ENCODE measurements at places on chromosomes 5 and 9.

DNA sequence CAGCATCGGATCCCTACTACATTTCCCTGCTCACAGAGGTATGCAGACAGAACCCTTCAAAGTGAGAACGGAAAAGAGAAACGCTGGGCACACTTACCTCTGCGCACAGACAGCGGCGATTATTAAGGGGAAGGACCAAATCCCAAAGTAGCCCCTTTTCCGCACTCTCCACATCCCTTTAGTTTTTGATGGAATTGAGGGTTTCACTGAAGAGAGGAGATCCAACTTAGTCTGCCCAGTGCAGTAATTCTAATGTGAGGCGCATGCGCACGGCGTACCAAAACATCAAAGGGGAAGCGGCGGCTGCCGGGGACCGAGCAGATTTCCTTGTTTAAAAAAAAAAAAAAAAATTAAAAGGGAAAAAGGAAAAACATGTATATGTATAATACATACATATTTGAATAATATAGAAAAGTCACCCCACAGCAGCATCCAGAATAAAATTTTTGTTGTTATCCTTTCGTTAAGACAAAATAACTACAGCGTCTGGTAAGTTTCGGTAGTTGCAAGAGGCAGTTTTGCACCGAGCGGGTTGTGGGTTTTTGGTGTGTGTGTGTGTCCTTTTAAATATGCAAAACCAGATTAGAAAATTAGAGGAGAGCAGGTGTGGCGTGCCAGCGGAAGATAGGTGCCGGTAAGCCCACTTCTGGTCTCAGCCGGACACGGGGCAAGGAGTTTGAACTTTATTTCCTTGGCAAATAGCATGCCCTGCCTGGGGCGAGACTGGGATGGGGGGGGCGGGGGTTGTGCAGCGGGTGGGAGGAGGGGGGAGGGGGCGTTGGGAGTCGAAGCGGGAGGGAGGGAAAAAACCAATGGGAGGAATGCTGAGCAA, at the start of gene GABRB2:
Gene GABRB2, minus strand, starts transcription at position 256 of the 832 bp plus-strand sequence. Its CDS starts 82 bp downstream, at position 174.
- no peak for DNase-seq

GRCh38 chr9:134418354-134418753, 92.1 kb downstream of the RXRA start:
- no peak for DNase-seq

DNA sequence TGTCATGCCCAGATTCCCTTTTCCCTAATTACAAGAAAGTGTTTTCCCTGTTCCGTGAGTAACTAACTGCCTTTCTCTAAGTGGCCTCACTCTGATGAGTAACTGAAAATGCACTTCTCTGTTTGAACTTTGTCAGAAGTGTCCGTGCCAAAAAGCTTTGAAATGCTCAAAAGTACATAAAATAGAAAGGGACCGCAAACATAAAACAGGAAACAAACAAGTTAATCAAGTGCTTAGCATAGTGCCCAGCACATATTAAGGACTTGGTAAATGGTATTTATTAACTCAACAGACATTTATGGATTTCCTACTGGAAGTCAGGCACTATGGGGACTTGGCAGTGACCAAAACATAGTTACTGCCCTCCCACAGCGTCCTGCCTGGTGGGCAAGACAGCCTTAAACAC, 22.3 kb downstream of the AQP3 start:
- DNase-seq: no peak

- DNase-seq: no peak
Measured at GRCh38 chr5:39231705-39232525, 12.6 kb upstream of the FYB1 start.

DNA sequence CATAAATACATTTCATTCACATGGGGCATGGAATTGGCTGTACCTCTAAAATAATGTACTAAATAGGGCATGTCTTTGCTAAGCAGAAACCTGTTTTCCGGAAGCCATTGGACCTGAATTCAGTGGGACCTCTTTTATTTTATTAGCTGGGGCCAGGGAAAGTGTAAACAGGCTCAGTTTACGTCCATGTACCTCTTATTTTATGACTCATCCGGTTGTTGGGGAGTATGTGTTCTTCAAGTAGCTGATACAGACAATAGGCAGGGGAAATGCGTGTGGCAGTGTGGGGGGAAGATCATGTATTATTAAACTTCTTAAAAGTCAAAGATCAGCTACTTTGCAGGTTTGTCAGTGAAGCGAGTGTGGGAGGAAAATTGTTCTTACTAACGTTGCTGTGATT, 1.4 kb upstream of the GDNF start:
- no peak for DNase-seq

- DNase-seq: no peak
Measured at GRCh38 chr5:36596247-36596646, 10.2 kb upstream of the SLC1A3 start.

DNA sequence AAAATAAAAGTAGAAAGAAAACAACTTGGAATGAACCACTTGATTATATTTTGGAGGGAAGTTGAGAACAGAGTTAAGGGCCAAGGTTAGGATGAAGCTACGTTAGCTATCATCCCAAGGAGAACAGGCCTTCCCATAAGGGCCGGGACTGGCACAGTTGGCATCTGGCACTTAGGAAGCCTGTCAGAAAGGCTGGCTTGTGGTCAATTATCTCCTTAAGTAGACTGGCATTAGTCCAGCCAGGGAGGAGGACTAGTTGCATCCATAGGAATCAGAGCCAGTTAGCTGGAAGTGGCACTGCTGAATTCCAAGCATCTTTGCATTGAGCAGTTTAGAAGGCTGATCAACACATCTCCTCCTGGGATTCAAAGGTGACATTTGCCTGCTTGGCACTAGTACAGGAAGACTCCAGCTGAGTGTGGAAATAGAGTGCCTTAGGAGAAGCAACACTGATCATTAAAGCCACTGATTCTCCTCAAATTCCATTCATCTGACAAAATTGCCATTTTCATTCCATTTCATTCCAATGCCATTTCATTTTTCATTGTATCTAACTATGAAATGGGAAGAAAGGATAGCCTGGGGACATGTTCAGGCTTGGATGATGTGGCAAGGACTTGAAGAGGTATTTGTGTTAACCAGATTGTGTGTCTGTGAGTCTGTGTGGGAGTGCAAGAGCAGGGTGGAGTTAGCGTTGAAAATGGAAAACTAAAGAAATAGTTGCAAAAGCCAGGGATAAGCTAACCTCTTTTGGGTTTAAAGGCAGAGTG, 5.5 kb downstream of the FOXB2 start:
- no peak for DNase-seq

DNA sequence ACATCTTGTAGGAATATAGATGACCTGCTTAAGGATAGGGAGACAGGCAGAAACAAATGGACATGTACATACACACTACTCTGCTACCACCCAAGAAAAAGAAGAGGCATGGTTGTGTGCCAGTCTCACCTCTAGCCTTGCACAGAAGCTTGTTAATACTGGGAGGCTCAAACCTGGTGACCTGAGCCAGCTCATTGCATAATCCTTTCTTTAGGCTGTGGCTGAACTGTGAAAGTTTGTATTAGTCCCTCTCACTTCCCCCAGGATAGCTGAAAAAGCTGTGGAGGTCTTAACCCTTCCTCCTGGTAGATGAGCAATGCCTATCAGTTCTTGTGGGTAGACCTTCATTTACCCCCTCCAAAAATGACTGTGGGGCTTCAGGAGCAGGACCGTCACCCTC, 28.7 kb downstream of the TPD52L3 start:
- DNase-seq: no peak

GRCh38 chr9:38017149-38017884, 51.7 kb downstream of the SHB start:
- DNase-seq: no peak

- DNase-seq: no peak
Measured at GRCh38 chr5:134581241-134581981, 51.2 kb downstream of the SAR1B start.

- DNase-seq: peak; percentile 15
Measured at GRCh38 chr9:129944506-129945116, 98.4 kb downstream of the FNBP1 start.

DNA sequence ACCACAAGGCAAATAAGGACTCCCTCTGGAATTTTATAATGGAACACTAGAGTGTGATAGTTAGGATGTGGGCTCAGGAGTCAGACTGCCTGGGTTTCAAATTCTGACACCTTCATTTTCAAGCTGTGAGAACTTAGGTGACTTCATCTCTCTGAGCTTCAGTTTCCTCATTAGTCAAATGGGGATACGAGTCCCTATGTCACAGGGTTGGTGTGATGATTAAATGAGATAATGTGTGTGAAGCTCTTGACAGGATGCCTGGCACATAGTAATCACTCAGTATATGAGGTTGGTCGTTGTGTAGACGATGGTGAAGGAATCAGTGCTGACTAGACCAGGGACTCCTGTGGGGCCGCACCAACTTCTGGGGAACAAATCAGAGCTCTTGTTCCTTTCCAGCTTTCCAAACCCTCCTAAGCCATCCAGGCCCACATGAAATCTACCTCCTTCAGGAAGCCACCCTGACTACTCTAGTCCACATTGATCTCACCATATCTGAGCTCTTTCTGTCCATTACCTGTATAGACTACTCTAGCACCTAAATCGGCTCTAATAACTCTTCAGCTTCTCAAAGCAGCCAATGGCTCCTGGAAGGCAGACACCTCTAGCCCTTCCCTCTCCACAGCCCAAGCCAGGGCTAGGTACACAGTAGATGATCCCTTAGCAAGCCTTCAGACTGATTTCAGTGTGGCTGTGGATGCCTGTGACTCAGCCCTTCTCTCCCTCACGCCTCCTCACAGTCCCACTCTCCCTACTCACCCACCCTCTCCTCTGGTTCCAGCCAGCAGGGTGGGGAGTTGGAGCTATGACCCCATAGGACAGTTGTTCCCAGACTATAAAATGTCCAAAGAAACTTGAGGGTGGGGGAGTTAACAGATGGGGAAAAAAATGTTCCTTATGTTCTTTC, 2.5 kb upstream of the TCF7 start:
- DNase-seq: no peak

DNA sequence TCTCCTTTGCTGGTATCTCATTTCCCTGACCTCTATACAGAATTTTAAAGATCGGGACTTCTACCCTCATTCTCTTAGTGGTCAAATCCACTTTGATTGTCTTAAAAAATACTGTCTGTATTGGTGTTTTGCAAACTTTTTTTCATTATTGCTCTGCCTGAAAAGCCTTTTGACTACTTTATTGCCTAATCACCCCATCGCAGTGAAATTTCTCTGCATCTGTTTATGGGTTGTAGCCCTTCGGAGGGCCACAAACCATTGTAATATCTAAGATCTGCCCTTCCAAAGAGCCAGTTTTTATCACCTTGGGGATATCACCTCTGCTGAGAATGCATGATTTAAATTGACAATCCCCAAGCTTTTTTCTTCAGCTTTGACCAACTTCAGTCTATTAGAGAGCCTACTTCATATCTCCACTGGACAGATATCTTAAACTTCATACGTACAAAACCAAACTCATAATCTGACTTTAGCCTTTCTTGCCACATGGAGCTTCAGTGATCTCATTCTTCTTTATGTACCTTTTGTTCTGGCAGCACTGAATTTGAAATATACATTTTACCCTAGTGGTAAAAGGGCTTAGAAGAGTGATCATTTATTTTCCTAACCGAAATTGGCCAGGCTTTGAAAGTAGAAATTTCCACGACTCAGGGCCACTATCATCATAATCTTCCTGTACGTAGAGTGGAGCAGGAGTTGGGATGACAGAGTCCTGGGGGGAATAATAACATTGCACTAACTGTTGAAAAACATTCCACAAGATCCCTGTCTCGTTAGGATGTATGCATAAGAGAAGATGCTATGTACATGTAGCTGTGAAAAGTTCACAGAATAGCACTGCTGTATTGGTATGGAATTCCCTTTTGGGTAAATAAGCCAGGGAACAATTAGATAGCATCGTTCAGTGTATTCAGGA, 21.4 kb downstream of the KIF2A start:
- no peak for DNase-seq

DNA sequence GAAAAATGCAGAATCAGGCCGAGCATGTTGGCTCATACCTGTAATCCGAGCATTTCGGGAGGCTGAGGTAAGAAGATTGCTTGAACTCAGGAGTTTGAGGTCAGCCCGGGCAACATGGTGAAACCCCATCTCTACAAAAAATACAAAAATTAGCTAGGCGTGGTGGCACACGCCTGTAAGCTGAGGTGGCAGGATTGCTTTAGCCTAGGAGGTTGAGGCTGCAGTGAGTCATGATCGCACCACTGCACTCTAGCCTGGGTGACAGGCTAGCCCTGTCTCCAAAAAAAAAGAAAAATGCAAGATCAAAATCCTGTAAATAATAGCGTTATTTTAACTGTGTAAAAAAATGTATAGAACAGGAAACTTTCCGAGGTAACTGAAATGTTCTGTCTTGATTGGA, 39.4 kb downstream of the RNF44 start:
- DNase-seq: no peak

DNA sequence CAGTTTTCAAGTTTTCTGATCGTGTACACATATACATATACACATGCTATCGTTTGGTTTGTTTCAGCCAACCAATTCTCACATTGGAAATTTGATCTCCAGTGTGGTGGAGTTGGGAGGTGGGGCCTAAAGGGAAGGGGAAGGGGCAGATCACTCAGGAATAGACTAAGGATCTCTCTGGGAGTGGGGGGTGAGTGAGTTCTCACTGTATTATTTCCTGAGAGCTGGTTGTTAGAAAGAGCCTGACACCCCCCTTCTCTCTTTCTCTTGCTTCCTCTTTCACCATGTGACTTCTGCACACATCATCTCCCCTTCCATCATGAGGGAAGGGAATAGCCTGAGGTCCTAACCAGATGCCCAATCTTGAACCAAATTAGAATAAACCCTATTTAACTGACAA, 551.7 kb downstream of the MAT2B start:
- DNase-seq: no peak

DNA sequence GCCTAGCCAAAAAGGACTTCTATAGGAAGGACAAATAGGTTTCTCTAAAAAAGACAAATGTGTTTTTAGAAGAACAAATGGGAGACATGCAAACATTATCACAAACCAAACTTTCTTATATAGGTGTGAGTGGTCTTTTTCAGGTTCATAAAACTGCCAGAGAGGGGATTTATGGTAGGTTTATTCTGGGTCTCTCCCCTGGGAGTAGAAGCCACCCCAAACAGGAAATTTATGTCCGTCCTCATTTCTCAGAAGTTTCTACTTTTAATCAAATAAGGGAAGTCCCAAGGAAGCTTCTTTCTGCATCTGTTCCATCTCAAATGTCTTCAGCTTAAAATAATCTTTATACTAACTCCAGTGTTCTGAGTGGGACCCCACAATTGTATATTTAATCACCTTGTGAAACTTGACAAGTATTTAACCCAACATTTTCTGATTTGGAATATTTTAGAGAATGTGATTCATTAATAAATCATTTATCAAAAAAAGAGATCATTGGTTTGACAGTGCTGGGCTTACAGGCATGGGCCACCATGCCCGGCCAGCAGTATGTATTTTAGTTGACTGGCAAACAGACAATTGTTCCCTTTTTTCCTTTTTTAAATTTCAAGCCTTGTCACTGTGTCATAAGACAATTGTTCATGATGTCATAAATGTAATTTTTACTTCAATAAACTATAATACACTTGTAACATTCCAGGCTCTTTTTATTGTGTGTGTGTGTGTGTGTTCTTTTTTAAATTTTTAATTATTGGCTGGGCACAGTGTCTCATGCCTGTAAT, 44.6 kb upstream of the GLDC start:
- DNase-seq: no peak

- no peak for DNase-seq
Measured at GRCh38 chr9:109033941-109034700, 20.8 kb upstream of the CTNNAL1 start.

Data from activated T-helper 1 cell treated with anti-CD3 and anti-CD28 coated beads, Interleukin-2, amount 50 U/mL, for 16 hours (primary cell).